Stimulated activated CD4-positive, alpha-beta T cell treated with anti-CD3 and anti-CD28 coated beads, Interleukin-4, amount 100 ng/mL, for 24 hours (primary cell): ENCODE measurements at places on chromosomes 2 and 18.

DNA sequence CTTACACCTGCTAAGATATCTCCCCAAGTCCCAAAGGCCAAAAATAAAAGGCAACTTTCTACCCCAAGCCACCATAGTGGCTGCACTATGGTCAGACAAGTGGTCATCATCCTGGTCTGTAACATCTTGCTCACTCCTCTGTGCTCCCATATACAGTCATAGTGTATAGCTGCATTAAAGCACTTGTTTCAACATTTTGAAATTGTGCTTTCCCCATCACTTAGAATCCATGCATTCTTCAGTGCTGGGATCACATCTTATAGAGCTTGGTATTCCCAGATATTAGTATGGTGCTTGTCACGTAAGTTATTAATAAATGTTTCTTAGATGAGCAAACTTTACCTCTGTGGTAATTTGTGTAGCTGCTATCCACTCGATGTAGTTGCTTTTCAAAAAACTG is 40.4 kb upstream of the CDC42EP3 start:
- DNase-seq: no peak

DNA sequence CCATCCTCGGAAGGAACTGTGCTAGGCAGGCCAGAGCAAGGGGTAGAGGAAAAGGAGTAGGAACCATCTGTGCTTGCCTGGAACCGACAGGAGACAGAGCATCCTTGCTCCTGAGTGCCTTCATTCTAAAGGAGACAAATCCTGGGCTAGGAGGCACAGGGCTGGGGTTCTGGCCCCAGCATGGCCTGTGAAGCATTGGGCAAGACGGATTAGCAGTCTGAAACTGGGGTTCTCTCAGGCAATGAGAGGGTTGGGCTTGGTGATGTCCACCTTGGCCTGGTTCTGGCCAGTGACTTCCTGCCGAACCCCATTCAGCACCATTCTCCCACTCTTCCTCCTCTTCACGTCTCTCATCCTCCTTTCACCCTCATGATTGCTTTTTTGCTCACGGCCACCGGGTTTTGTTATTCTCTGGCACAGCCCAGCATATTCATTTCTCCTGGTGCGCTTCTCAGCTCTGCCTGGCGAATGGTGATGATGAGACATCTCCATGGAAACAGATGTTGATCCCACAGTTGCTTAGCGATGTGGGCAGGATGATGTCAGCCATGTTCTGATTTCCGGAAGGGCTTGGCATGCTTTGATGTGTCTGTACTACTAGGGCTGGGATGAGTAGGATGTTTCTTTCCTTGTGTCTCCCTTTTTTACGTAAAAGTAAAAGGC is 127.7 kb downstream of the CAPN13 start:
- no peak for DNase-seq

DNA sequence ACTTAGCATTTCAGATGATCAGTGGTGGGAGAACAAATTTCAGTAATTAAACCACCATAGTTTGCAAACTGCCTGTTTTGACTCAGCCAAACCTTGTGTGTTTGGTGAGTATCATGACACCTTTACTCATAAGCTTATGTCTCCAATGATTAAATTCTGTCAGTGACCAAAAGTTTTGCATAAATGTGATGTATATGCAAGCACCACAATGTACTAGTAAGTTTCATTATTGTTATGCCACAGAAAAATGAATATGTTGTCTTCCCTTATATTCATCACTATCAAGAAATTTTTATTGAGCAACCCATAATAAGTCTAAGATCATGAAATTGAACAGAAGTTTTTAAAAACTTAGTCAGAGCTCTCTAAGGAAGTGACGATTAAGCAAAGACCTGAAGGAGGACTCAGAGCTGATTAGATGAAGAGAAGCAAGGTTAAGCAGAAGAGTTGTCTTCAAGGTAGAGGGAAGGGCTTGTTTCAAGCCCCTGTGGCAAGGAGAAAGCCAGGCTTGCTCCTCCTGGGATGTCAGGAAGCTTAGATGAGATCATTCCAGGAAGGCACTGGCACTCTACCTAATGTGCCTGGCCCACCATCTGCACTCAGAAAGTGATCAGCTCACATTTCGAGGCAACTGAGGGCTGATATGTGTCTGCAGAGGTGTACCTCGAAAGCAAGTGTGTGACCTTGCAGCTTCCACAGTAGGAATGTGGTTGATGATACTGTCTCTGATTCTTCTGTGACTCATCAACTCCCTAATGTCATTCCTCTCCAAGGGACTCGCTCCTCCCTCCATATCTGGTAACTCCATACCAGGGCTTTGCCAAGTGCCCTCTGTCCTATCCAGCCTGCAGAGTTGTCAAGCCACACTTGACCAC is 54.7 kb downstream of the KCTD18 start:
- no peak for DNase-seq

GRCh38 chr2:164840458-164840929 is 1.1 kb downstream of the COBLL1 start:
- DNase-seq: no peak

- no peak for DNase-seq
These were observed 5.7 kb downstream of the TCF23 start for GRCh38 chr2:27154488-27154887.
